ENCODE measurements at places on chromosomes 13 and 19.

- DNase-seq: peak; percentile 96
Observed at GRCh38 chr19:52140032-52140710, 433 bp upstream of the ZNF616 start.

- peak; percentile 58 for DNase-seq
Observed at GRCh38 chr19:46513461-46514236, 18.0 kb upstream of the PNMA8B start.

- DNase-seq: no peak
Observed at GRCh38 chr19:48959341-48960239, 4.9 kb downstream of the BAX start.

DNA sequence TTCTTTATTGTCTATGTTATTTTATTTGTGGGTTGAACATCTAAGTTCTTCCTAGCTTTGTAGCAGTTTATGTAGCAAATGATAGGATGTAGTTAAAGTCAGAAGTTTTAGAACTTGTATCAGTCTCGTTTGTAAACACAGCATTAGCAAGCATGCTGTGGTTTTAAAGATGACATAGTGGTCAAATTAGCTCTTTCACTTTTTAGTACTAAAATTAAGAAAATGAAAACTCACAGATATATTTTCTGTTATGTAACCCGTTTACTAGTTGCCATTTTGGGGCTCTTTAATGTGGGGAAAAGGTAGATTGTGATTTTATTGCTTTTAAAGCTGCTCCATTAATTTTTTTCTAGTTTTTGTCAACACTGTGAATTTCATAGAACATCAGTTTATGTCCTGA is 216.5 kb downstream of the PCCA start:
- no peak for DNase-seq

DNA sequence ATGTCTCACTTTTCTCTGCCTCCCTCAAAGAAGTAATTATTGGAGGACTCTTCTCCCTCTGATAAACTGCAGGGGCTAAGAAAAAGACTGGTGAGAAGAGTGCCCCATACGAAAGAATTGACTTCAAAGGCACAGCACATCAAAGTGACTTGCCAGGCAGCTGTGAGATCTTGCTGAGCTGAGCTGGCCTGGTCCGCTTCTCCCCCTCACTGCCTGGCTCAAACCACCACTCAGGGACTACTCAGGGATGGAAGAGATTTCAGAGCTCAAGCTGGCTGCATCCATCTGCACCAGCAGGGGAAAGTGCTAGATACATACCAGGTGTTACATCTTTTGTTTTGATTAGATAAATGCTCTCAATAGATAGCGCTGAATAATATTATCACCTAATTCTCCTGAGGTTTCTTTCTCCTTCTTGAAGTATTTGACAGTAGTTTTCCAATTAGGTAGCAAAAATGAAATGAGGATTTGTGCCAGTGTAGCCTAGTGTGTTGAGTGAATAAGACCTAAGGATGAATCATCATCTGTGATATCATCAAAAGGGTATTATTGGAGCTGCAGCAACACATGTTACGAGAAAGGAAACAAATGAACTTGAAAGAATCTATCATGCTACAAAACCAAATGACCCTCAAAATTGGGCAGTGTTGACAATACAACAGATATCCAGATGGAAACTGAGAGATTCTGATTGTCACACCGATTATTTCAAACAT is 379.8 kb downstream of the TBC1D4 start:
- DNase-seq: no peak

- DNase-seq: no peak
Observed at GRCh38 chr13:21148557-21149258, 27.6 kb downstream of the SKA3 start.

- no peak for DNase-seq
Observed at GRCh38 chr13:71751073-71751472, 115.9 kb downstream of the DACH1 start.

DNA sequence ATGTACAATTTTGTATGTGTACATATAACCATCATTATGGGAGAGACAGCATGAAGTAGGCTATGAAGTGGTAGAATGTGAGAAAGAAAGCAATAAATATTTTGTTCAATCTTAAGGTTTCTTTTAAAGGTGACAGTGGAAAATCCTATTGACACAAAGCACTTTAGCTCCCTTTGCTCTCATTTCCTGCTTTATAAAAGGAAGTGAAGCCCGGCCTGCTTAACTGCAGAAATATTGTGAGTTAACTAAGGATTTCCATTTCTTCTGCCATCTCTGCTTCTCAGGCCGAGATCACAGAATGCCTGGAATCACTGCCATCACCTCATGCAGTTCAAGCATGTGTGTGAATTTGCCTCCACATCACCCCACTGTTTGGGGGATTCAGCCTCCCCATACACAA is 83.5 kb downstream of the FRY start:
- DNase-seq: no peak

Data from stimulated activated CD4-positive, alpha-beta T cell treated with anti-CD3 and anti-CD28 coated beads, Interleukin-1b, Interleukin-23, amount 100 ng/mL, for 1 hour (primary cell).